Stimulated activated CD4-positive, alpha-beta T cell treated with anti-CD3 and anti-CD28 coated beads, TNF-alpha, amount 100 ng/mL, for 24 hours (primary cell): ENCODE measurements at places on chromosomes 13 and 19.

DNA sequence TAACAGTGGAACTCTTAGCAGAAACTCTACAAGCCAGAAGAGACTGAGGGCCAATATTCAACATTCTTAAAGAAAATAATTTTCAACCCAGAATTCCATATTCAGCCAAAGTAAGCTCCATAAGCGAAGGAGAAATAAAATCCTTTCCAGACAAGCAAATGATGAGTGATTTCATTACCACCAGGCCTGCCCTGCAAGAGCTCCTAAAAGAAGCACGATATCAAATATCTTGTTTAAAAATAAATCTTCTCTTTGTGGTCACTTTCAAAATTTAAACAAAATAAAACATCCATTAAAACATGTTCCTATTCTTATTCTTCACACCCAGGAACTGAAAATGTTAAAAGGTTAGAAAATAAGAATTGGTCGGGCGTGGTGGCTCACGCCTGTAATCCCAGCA, 13.7 kb downstream of the MICU2 start:
- DNase-seq: no peak

DNA sequence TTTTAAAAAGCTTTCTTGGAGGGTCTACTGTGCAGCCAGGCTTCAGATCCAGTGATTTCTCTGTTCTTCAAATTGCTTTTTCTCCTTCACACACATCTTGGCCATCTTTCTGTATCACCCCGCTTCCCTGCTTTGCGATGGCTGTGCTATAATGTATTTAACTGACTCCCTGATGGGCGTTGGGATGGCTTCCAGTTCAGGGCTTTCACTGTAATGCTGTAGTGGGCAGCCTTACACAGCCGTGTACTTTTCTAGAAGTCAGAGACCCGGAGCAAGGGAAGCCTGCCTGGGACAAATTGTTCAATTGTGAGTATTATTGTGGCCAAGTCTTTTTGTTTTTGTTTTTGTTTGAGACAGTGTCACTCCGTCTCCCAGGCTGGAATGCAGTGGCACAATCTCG, 19.4 kb upstream of the PAK4 start:
- DNase-seq: no peak

GRCh38 chr19:47435883-47436417, 16.6 kb upstream of the MEIS3 start:
- DNase-seq: no peak

GRCh38 chr13:31009166-31009565, 76.7 kb downstream of the TEX26 start:
- DNase-seq: no peak

DNA sequence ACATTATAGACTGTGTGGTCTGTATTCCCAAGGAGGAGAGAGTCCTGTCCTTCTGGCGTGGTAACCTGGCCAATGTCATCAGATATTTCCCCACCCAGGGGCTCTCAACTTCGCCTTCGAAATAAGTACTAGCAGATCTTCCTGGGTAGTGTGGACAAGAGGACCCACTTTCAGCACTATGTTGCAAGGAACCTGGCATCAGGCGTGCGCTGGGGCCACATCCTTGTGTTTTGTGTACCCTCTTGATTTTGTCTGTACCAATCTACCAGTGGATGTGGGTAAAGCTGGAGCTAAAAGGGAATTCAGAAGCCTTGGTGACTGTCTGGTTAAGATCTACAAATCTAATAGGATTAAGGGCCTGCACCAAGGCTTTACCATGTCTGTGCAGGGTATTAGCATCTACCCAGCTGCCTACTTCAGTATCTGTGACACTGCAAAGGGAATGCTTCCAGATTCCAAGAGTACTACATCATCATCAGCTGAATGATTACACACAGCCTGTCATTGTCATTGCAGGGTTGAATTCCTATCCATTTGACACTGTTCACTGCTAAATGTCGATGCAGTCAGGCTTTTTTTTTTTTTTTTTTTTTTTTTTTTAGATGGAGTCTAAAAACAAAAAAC, 148.0 kb downstream of the PRR20E start:
- DNase-seq: no peak

- DNase-seq: no peak
These were observed 23.4 kb downstream of the MED26 start for GRCh38 chr19:16604615-16605014.

DNA sequence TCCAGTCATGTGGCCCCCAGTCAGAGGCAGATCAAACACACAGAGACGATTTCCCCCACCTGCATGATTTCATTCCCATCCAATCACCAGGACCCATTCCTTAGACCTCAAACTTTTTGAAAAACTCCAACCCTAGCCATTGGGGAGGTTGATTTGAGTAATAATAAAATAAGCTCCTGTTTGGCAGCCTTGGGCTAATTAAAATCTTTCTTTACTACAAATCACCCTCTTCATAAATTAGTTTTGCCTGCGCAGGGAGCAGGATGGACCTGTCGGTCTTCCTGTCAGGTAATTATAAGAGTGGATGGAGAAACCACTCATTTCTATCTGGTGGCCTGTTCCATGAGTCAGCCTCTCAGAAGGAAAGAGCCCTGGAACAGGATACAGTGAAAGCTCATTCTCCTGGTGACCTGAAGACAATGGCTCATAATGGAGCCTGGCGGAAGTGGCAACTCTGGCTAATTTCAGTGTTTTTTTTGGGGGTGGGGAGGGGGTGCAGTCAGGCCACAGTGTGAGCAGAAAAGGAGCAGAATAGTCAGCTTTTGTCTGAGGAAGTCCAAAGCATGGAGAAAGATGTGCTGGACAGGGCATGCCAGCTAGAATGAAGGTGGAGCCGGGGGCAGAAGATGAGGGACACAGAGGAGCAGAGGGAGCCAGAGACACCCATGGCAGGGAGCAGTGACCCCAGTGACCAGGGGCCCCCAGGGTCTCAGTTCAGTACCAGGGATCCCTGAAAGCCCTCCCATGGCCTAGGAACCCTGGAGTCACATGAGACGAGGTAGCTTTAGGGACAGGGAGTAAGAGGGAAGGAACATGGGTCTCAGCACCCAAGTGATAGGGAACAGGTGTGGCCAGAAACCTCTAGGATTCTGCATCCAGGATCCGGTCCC, 31.8 kb upstream of the PSG9 start:
- no peak for DNase-seq

DNA sequence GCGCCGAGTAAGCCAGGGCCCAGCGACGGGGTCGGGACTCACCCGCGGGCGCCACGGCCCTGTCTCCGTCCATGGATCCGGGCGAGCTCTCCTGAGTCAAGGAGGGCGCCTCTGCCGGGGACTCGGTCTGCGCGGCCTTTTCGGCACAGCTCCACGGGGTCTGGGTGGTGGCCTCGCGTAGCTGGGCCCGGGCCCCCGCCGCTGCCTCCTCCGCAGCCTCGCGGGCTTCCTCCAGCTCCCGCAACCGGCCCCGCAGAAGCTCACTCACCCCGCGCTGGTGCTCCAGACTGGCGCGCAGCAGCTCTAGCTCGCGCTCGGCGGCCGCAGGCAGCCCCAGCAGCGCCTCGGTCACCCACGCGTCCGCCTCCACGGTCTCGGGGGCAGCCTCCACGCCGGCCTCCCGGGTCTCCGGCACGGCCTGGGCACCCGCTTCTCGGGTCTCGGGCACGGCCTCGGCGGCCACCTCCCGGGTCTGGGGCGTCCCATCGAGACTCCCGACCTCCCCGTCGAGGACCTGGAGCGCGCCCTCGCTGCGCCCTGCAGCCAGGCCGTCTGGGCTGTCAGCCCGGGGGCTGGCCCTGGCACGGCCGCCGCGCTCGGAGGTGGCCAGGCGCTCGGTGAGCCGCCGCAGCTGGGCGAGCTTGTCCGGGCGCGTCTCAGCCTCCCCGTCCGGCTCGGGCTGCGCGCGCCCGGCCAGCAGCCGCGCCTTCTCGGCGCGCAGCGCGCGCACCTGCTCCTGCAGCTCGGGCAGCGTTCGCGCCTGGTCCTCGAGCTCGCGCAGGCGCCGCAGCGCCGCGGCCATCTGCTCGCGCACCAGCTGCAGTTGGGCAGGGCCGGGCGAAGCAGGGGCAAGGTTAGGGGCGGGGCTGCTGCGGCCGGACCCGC, 8.4 kb downstream of the KANK3 start:
- no peak for DNase-seq

- peak; percentile 90 for DNase-seq
These were observed 14.4 kb downstream of the CIC start for GRCh38 chr19:42283188-42284065.

DNA sequence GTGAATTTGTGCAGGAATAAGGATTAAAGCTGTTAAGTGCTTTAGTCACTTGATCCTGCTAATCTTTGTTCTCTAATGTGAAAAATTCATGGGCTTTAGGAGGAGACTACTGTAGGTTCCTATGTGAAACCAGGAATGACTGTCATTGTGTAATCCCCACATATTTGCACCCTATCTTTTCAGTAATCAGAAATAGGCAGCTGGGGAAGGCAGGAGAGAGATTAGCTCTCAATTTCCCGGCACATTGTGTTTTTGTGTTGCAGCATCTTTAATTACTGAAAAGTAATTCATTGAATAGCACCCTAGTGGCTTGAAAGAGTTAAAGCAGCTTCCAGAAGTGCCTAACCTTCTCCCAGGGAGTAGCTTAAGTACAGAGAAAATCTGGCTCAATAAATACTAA, 282.9 kb downstream of the OLFM4 start:
- no peak for DNase-seq

DNA sequence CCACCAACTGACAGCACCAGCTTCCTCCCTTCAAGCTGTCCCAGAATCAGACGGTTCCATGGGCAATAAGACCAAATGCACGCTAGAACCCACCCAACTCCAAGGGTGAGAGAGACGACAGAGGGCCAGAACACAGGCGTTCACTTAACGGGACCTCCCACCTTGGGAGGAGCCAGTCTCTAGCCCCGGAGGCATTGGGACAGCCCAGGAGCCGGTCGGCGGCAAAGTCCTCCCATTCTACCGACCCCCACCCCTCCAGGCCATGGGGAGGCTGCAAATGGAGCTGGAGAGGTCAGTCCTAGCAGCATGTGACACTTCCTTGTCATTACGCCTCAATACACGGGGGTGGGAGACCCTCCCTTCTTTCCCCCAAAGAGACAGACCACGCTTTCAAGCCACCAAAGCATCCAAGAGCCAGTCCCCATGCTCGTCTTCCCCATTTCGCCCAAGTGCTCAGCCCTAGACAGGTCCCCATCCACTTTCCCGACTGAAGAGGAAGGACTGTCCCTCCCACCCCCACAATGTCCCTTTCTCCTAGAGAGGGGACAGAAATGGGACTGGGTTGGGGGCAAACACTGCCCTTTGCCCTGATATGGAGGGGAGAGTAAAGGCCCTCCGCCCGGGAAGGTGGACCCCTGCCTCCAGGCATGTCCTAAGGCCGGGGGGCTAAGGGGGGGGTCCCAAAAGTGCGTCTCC, 964 bp downstream of the KHSRP start:
- no peak for DNase-seq

DNA sequence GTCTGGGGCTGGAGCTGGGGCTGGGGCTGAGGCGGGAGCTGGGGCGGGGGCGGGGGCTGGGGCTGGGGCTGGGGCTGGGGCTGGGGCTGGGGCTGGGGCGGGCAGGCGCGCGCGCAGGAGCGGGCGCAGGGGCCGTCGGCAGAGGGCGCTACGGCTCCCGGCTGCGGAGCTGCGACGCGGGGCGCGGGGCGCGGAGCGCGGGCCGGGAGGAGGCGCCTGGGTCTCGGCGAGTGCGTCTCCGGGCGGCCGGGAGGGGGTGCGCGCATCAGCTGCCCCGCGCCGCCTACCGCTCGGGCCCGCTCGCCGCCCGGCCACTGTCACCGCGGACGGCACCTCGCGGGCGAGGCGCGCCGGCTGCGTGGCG, 422 bp upstream of the MTUS2 start:
- no peak for DNase-seq

DNA sequence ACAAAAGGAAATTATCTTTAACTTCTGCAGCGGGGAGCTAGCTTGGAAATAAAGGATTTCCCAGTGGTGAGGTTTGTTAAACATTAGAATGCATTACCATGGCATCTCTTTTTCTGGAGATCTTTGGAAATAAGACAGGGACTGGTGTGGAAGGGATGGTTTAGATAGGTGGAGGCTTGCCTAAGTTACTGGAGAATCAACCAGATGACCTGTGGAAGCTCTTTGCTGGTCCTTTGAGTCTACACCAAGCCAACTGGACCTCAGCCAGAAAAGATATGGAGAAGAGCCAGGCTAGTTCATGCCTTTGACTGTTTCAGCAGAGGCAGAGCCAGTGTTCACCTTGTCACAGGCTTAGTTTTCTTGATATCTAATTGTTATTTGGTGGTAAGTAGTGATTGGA, 134.7 kb downstream of the KCNRG start:
- DNase-seq: no peak

DNA sequence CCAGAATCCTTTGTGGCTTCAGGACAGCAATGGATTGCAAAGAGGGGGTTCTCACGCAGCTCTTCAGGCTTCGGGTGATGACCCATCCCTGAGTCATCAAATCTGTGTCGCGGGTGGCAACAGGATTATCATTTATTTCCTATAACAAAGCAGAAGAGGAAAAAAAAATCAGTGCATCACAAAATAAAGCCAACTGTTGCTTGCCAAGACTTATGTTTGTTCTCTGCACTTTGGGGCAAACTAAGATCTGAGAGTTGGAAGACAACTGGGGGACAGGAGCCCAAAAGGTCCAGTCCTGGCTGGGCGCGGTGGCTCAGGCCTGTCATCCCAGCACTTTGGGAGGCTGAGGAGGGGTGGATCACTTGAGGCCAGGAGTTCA, 6.4 kb downstream of the GNA15 start:
- DNase-seq: peak; percentile 55

GRCh38 chr13:106110241-106110855, 425.1 kb downstream of the EFNB2 start:
- no peak for DNase-seq

DNA sequence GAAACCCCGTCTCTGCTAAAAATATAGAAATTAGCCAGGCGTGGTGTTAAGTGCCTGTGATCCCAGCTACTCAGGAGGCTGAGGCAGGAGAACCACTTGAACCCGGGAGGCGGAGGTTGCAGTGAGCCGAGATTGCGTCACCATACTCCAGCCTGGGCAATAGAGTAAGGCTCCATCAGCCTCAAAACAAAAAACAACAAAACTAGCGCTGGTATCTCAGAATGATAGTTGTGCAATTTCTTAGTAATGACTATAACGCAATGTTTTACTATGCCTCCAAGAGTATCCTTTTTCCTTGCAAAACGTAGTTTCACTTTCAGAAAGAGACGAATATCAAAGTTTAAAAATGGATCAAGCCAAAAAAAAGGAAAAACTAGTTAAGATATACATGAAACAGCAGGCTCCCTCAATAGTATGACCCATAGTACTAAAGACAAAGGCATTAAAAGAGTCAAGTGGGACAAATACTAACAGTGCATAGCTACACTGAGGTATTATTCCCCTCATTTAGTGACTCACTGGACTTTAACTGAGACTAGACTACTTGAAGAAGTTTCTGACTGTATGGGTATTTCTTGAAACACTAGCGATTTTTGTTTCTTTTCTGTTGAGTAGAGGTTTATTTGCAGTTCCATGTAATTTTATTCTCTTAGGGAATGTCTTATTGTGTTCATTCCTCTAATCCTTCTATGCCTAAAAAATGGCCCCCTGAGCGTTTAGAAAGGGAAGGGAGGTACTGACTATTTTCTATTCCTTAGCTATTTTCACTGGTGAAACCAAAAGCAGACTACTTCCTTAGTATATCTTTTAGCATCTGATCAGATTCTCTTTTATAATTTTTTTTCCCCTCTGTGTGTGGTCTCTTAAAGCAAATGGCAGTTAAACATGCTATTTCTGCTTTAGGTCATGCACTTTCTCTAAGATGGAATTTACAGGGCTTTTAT, 10.4 kb upstream of the ITM2B start:
- DNase-seq: no peak

GRCh38 chr13:103282571-103283450, 216.6 kb upstream of the SLC10A2 start:
- no peak for DNase-seq
